ENCODE measurements at places on chromosomes 12 and 14.

- no peak for DNase-seq
Measured at GRCh38 chr14:64760916-64761315, 56.7 kb downstream of the PLEKHG3 start.

DNA sequence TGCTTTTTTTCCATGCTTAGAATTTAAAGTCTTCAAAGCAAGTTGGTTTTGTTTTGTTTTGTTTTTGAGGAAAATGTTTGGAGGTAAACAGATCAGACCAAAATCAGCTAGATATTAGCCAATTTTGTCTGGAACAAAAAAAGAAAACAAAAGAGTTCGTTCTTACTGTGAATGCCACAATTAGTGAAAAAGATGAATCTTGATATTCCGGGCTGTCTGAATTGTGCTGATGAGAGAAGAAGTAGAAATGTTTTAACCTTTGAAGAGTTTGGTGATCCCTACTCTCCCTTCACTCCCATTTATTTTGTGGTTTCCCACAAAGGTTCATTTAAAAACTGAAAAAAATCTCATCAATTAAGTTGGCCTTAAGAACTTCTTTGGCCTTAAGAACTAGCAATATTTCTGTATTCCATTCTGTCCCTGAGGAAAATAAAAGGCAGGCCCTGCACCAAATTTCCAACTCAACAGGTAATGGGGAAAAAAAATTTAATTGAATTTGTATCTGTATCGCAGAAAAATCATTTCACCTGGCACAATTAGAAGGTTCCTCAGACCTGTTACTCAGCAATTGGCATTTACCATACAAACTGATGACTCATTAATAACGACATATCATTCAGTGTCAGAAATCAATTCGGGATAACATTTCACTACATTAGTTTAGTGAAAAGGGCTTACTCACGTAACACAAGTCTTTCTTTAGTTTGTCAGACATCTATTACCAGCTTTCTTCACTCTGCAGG is 562 bp upstream of the GLIPR1L2 start:
- DNase-seq = no peak

DNA sequence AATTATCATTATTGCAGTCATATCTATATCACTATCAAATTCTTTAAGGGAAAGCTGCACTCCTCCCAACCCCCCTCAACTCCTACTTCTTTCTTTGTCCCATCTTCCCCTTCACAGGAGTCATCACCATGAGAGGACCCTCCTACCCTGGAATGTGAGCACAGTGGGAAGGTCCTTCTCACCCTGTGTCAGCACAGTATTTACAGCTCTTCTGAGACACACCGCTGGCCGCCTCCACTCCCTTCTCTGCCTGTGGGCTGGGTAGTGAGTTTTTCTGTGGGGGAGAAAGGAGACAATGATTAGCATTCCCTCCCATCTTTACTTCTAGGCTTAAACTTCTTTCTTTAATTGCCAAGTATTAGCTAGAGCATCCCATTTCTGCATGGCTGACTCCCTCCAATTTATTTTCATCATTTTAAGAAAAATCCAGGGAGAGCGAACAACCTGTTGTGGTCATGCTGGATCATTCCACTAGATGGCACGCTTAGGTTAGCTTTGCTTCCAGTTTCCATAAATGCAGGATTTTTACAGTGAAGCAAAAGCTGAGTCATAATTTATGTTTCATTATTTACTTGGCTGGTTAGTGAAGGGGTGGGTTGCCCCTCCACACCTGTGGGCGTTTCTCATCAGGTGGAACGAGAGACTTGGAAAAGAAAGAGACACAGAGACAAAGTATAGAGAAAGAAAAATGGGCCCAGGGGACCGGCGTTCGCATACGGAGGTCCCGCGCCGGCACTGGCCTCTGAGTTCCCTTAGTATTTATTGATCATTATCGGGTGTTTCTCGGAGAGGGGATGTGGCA is 188.5 kb downstream of the ALX1 start:
- DNase-seq = peak; percentile 3

- no peak for DNase-seq
Measured at GRCh38 chr12:95802482-95803270, 12.1 kb upstream of the NTN4 start.

DNA sequence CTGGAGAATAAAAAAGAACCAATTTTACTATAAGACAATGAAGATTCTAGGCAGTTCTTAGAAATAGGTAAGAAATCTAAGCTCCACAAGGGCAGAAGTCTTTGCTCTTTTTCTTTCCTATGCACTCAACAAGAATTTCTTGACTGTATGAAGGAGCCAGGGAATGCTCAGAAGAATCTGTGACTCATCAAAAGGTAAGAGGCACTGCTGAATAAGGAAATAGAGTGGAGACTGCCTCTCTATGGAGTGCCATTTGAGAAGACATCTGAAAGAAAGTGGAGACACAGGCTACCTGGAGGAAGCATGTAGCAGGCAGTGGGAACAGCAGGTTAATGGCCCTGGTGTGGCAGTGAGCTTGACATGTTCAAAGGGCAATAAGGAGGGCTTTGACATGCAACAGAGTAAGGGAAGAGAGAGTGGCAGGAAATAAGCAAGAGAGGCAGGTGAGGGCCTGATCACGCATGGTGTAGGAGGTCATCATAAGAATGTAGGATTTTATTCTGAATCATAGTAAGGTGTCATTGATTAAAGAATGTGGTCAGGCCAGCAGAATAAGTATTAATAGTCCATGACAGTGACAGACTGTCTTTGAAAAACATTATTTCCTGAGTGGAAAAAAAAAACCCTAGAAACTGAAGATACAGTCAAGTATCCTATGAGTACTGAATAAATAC is 446.7 kb upstream of the GARIN6 start:
- DNase-seq = no peak

DNA sequence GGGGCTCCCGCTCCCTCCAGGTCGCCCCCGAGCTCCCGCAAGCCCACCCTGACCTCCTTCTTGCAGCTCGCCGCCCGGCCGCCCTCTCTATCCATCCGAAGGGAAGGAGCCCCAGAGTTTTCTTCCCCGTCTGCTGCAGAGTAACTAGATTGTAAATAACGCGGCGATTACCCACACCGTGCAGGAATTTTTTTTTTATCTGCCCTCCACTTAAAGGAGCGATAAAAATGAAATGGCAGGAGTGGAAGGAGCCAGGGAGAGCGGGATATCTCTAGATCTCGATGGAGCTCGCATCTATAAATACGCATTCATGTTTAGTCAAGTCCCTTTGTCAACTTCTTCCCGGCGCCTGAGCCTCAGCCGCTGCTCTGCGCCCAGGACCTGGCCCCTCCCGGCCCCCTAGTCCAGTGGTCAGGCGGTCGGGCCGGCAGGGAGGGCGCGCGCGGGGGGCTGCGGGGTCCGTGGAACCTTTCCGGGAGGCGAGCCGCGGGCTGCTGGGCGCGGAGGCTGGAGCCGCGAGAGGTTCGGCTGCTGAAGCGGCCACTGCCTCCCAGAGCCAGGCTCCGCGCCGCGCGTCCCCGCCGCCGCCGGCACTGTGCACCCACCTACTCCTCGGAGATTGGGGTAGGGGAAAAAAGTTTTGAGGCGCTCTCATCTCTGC is 386.0 kb downstream of the BCAT1 start:
- no peak for DNase-seq

DNA sequence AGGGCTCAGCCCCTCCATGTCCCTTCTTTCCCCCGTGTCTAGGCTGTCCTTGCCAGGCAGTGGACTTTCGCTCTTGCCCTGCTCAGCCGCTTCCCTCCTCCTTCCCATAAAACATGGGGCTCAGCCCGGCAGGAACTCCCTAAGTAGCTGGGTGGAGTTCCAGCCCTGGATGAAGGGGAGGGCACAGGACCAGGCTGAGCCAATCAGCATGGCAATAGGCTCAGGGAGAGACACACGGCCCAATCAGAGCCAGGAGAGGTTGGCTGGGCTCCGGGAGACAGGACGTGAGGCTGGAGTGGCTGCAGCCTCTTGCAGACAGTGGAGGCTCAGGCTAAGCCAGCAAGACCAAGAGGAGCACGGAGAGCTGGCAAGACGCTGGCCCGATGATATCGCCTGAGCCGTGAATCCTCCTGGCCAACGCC is 54.3 kb downstream of the GALNT9 start:
- DNase-seq = no peak

DNA sequence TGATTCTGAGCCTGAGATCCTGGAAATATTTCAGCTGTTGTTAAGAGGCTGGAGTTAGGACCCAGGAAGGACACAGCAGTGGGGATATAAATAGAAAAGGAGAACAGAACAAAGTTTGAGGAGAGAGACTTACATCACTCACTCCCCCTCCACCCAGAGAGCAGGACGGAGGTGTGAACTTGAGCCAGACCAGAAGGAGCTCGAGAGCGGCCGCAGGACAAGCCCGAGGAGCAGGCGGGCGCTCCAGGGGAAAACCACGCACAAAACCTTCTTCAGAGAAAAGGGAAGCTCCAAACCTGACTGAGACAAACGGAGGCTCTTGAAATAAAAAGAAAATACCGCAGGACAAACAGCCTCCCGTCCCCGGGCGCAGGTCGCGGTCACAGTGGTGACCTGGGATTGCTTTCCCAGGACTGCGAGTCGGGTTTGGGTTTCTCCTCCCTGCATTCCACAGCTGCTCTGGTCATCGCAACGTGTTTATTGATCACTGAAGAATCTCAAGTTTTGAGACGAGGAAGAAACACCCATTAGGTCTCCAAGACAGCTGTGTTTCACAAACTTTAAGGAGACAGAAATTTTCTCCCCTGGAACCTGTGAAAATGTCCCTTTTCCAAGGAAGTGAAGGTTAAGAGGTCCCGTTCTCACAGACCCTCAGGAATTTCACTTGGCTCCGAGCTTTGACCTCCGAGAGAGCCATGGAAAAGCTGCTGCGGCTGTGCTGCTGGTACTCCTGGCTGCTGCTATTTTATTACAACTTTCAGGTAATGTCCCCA is at the start of gene ADGRD1:
ADGRD1 (plus strand) TSS at position 137 of the 773 bp plus-strand sequence; CDS start at position 696, 559 bp downstream.
- no peak for DNase-seq

DNA sequence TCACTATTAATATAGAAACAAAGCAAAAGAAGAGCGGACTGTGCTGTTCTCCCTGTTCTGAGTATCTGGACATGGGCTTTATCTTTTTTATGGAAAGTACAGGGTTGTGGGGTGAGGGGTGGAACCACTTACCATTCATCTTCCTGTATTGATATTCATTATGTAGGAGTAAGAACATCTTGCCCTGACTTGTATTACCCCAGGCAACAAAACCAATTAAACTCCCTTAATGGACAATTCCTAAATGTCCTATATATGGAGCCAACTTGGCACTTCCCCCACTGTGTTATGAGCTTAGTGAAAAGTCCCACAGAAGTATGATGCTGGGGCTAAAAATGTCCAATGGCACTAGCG is 139.9 kb upstream of the KRR1 start:
- no peak for DNase-seq

DNA sequence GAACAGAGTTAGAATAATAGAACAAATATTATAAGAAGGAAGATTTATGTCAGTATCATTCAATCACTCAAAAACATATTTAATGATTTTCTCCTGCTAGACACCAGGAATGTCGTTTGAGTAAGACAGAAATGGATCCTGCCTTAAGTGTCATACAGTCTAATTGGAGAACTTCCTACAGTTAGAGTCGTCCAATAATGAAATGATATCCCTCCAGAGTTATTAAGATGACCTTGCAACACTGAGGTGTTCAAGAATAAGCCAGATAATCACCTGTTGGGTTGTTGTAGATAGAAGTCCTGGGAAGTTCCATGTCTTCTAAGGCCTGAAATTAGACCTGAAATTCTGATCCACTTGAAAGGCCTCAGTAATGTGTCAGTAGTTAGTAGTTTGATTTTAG is 132.3 kb downstream of the SLC38A4 start:
- no peak for DNase-seq

DNA sequence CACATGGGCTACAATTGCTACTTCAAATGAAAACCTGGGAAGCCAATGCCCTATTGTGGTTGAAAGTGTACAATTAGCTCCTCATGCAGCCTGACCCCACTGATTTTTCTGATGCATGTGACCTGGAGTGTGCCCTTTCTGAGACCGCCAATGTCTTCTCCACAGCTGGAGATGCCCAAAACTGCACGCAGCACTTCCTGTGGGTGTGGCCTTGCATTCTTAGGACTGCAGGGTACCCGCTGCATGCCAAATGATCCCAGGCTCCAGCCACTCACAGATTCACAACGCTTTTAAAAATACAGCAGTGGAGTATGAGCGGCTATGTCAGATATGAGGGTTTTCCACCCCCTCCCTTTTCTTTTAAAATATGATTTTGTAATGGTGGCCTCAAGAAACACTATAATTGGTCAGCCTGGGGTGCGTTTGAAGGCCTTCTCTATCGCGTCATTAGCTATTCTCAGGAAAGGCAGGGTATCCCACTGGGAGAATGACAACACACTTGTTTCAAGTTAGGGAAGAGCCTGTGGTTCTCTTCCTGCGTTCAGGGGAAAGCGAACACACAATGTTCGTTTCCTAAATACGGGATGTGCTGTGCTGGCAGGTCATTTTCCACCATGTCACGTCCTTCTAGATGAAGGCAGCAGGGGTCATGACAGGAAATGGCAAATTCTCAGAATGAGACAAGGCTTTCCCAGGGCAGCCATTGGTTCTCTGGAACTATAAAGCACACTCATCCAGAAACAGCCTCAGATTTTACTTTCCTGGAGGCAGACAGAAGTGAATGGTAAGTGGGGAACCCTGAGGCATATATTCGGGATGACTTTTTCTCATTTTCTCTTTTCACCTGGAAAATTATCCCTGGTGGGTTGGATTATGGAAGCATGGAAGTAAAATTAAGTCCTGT is at the start of gene APOLD1:
APOLD1 (plus strand) TSS at position 749 of the 904 bp plus-strand sequence; CDS start at position 782, 33 bp downstream.
- no peak for DNase-seq

GRCh38 chr14:95023115-95023514 is 134.2 kb downstream of the DICER1 start:
- DNase-seq = no peak

DNA sequence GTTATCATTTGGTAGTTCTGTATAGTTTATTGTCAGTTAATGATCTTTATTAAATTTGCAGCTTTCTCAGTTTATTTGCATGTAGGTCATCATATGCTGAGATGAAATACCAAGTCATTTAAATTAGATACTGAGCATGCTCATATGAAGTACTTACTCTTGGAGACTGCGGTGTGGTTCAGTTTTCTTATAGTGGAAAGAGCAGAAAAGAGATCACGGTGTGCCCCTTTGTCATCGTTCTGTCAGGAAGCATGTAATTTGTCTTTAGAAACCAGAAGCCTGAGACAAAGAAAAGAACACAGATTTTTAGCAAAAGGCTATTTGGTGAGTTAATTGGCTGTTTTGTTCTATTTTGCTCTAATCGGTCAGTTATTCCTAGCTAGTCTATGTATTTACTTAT is 75.6 kb downstream of the PLEKHA5 start:
- DNase-seq = no peak

DNA sequence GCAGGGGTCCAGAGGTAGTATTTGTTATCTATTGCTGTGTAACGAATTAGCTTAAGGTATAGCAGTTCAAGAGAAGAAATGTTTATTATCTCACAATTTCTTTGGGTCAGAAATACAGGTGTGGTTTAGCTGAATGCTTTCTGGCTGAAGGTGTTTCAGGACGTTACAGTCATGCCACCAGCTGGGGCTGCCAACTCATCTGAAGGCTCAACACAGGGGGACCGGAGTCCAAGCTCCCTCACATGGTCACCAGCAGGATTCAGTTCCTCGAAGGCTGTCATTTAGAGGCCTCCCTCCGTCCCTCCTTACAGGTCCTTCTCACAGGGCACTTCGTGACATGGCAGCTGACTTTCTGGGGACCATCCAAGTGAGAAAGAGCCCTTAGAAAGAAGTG is 37.5 kb upstream of the SINHCAF start:
- DNase-seq = no peak

GRCh38 chr12:115451780-115452736 is 768.1 kb upstream of the TBX3 start:
- DNase-seq = no peak

Measured in stimulated activated CD4-positive, alpha-beta T cell treated with anti-CD3 and anti-CD28 coated beads, Interleukin-15, amount 100 ng/mL, for 48 hours (primary cell).